ENCODE measurements at places on chromosomes 7 and 10. TPM values are rescaled to one million over a fixed set of nuclear protein-coding genes. Genes with fewer than 3 reads are reported as not detected.
A peak's percentile ranks its signal among the peaks of the same experiment; 100 is the strongest.

- no peak for DNase-seq
Observed at GRCh38 chr7:16954321-16954720, 72.5 kb upstream of the AGR3 start.

- DNase-seq, result no peak
Observed at GRCh38 chr10:94423627-94424026, 21.3 kb downstream of the TBC1D12 start.

DNA sequence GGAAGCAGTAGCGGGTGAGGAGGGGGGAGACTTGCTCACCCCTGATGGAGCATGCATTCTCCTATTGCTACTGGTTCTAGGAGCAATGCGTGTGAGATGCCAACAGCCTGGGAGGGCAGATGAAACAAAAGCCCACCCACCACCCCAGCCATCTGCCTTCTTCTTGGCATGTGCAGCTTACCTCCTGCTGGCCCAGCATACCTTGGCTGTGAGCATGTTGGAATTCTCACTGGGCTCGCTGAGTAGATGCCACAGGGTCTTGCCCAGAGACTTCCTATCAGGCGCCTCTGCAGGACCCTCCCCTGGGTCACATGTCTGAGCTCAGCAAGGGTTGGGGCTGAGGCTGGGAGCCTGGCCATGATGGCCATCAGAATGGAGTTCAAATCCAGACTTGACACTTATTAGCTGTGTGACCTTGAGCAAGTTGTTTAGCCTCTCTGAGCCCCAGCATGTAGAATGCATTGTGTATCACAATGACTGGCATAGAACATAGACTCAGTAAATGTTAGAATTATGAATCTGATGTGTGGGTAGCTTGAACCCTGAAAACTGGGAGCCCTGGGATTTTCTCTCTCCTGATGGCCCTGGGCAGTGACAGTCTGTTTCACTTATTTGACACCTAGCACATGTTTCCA lies 38.2 kb downstream of the CDH23 start:
- no peak for DNase-seq

JAKMIP3 gene
- total RNA-seq, result 0.17 TPM

DNA sequence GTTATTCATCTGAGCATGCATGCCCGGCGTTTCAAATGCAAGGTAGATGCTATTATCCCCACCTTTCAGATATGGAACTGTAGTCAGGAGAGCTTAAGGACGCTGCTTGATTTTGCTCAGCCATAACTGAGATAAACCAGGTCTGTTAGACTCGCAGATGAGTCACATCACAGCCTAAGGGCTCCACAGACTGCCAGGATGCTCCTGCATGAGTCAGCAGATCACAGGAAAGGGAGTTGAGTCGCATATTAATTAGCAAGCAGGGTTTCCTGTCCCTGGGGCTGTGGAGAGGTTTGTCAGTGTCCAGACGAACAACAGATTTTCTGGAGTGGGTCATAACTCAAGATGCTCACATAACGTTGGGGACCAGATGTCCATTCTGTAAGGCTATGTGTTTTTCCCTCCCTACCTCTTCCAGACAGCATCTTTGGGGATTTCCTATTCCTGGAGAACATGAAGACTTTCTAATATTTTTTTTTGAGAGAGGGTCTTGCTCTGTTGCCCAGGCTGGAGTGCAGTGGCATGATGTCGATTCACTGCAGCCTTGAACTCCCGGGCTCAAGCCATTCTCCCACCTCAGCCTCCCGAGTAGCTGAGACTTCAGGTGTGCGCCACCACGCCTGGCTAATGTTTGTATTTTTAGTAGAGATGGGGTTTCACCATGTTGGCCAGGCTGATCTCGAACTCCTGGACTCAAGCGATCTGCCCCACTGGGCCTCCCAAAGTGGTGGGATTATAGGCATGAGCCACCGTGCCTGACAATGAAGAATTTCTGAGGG lies 36.7 kb downstream of the PFKFB3 start:
- no peak for DNase-seq

DNA sequence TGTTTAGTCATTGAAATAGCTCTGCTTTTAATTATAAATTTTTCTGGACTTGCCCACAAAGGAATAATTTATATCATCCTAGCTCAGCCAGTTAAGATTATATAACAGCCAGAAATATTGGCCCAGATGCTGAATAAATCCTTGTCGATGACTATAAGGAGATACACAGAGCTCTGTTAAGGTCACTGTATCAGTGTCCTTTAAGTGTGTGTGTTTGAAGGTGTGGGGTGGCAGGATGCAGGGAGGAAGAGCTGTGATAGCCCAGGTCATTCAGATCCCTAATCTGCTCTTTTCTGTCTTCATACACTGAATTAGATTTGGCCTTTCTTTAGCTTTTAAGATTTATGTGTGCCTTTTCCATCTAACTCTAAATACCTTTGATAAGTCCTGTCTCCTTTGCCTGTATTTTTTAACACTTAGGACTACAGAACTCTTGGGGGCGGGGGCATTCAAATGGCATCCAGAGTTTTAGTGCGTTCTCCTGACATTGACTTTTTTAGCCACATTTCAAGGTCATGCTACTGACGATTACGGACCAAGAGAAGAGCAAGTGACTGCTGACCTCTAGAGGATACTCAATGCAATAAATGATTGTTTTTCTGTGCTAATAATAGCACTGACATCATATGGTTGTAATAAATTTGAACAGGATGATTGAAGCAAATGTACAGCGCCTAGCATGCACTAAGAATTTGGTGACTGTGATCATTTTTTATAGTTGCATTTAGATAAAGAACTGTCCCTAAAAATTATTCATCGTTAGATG lies 172.3 kb downstream of the CACNB2 start:
- DNase-seq, result peak; percentile 12

DNA sequence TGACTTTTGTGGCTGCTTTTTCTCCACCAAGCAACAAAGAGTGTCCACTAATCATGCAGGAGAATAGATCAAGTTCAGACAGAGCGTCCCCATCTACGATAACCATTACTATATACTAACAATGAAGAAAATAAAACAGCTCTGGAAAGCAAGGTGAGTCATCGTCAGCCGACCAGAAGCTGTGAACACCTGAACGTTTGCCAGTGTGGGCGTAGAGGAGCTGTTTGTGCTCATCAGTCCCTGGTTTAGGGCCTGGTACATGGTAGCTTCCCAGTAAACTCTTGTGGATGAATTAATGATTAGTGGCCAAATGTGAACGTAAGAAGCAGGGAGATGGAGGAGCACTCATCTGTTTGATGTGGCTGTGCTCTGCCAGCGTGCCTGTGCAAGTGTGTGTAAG lies 180.7 kb downstream of the EVX1 start:
- no peak for DNase-seq

DNA sequence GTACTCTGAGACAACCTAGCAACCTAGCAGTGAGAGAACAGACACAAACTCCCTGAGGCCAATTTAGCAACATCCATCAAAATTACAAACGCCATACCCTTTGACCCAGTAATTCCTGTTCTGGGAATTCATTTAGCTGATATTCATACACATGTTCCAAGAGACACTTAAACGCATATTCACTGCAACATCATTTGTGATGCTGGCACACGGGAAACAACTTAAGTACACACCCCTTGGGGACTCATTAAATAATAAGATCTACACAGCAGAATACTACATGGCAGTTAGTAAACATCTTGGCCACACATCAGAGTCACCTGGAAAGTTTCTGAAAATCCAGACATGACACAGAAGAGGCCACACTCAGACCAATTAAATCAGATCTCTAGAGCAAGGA lies 17.6 kb downstream of the NUDCD3 start:
- no peak for DNase-seq

- DNase-seq, result no peak
Observed at GRCh38 chr10:43160046-43160920, 22.0 kb downstream of the CSGALNACT2 start.

All from B cell (primary cell).